ENCODE measurements at places on chromosomes 7 and 10. TPM values are rescaled to one million over a fixed set of nuclear protein-coding genes. Genes with fewer than 3 reads are reported as not detected.

RARRES2 gene
- total RNA-seq, result 437 TPM

GRCh38 chr10:29540016-29540415, 94.8 kb downstream of the SVIL start:
- DNase-seq, result no peak

TMEM130 gene
- total RNA-seq, result not detected

- no peak for DNase-seq
Observed at GRCh38 chr10:60896033-60896432, 48.0 kb downstream of the RHOBTB1 start.

STEAP4 gene
- 3.7 TPM for total RNA-seq

DNA sequence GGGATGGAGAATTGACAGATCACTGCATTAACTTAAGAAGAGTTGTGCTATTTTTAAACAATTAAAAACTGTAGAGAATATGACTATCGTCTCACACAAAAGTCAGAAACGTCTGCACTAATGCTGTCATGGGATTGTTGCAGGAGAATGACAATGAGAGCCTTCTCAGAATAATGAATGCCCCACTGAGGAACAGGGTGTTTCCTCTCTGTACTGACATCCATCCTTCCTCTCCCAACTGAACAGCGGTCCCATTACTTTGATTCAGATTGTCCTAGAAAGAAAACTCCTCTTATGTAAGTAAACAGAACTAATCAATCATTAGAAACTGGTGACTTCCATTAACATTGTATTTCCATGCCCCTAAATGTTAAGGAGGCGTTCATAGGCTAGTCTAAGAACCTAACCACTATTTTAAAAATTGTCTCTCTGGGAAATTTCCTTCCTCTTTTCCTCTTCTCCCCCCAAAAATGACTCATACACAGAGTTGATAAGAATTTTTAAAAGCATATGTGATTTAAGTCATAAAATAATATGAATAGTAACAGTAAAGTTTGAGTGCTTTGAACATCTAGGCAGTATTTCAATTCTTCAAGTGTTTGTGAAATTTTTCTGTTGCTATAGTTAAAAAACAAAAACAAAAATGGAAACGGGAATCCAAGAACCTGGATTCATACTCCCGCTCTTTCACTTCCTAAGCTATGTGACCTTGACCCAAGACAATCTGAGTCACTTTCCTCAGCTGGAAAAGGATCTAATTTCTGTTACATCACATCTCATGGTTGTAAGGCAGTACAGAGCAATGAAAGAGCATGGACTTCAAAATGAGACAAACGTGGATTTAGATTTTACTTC, 12.7 kb upstream of the MACC1 start:
- DNase-seq, result no peak

EPO gene
- 1.5 TPM for total RNA-seq

LEP gene
- total RNA-seq, result not detected

DNA sequence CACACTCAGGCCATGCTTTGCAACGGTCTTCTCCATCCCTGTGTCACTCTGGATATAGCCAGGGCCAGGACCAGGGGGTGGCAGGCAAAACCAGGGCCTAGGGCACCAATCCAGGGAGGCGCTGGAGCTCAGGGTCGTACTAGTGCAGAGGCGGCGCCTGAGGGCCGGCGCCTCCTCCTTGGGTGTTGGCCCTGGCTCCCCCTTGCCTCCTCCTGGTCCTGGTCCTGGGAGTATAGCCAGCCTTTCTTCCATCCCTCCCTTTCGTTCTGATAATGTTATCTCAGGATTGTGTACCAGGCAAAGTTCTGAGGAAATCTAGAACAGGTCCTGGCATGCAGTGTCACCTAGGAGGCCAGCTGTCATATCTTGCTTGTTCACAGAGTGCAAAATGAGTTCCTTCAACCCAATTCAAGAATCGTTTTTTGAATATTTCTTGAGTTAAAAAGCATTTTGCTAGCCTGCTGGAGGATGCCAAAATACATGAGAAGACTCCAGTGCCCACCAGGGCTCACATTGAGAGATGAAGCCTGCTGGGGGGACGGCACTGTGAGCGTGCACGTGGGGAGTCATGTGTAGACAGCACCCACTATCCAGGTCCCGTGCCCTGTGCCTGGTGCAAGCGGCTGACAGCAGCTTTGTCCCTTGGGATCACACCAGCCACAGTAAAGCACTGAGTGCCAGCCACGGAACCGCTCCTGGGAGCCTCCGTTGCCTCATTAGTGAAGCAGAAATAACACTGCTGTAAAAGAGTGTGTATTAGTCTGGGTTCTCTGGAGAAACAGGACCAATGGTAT, 106.9 kb upstream of the C7orf33 start:
- no peak for DNase-seq

- DNase-seq, result no peak
Observed at GRCh38 chr7:99090771-99091542, 53.0 kb downstream of the SMURF1 start.

DNA sequence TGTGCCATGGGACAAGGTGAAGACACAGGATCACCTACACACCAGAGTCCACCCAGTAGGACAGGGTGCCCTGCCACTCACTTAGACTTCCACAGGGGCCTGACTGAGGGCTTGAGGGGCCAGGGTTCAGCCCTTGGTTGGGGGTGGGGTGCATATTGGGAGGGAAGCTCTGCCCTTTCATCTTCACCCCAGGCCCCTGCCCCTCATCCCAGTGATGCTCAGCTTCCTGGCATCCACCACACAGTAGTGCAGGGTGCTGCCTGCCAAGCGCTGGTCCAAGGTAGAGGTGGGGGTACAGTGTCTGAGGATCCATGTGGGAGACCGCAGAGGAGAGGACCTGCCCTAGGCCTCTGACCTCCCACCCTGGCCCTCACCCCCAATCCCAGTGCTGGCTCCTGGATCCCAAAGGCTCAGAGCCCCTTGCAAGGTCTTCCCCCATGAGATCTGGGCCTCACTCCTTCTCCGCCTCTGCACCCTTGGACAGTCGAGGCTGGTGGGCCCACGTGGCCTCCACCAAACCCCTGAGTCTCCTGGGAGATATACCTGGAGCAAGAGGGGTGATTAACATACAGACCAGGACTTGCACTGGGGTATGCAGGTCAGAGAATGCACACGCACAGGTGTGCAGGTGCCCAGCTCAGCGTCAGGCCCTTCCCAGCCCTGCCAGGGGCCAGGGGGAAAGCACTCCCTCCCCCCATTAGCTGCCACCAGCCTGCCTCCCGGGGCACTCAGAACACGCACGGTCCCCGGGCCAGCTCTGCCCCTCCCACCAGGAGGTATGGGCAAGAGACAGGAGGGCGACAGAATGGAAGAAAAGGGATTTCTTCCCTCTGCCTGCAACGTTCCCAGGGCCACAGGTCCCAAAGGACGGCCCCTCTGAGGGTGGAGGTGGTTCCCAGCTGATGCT, 8.6 kb upstream of the IRF5 start:
- no peak for DNase-seq

DNA sequence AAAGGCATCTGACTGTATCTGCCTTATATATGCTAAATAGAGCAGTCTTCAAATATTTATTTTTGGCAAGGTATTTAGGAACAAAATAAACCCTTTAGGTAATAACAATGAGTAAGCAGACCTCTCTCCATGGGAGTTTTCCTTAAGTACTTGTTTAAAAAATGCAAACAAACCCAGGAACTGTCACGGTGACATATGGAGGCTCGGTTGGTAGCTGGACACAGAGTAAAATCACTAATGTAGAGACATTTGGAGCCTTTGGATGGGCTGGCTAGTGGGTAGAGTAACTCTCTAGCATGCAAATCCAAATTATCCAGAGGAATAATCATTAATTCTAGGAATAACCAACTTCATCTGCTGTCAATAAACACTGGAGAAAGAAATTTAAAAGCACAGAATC, 71.6 kb upstream of the LAMB4 start:
- DNase-seq, result no peak

DNA sequence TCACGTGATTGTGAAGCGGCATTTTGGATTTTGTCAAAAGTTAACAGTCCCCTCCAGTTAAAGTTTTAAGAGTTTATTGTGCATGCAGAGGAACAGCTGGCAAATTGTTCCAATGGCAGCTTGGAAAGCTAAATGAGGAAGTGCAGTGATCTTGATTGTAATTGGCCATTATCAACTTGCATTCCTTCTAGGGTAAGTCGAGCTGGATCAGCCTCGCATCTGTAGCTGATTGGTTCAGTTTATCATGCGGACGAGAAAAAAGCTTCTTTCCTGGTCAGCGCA, 566 bp downstream of the ZNF789 start:
- DNase-seq, result no peak

GRCh38 chr7:114155116-114156110, 236.6 kb upstream of the PPP1R3A start:
- DNase-seq, result no peak

ENTPD7 gene
- total RNA-seq, result 27.2 TPM

GFRA1 gene
- total RNA-seq, result 53.6 TPM

DNA sequence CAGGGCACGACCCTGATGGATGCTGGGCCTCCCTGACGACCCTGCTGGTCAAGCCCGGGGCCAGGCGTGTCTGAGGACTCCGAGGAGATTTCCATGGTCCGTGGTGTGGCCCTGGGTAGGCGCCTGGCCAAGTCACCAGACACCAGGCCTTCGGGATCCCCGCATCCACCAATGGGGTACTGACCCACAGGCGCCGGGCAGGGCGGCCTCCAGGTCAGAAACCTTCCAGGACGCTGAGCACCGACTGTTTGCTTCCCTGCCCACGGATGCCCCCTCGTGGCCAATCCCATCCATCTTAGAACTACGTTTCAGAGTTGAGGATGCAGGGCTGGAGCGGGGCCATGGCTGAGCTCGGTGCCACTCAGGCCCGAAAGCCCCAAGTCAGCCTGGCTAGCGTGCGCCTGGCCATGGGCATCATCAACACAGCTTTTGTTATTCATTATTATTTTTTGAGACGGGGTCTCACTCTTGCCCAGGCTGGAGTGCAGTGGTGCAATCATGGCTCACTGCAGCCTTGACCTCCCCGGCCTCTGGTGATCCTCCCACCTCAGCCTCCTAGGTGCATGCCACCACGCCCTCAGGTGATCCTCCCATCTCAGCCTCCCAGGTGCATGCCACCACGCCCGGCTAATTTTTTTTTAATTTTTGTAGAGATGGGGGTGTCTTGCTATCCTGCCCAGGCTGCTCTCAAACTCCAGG, 7.1 kb upstream of the AMZ1 start:
- DNase-seq, result peak; percentile 81

DNA sequence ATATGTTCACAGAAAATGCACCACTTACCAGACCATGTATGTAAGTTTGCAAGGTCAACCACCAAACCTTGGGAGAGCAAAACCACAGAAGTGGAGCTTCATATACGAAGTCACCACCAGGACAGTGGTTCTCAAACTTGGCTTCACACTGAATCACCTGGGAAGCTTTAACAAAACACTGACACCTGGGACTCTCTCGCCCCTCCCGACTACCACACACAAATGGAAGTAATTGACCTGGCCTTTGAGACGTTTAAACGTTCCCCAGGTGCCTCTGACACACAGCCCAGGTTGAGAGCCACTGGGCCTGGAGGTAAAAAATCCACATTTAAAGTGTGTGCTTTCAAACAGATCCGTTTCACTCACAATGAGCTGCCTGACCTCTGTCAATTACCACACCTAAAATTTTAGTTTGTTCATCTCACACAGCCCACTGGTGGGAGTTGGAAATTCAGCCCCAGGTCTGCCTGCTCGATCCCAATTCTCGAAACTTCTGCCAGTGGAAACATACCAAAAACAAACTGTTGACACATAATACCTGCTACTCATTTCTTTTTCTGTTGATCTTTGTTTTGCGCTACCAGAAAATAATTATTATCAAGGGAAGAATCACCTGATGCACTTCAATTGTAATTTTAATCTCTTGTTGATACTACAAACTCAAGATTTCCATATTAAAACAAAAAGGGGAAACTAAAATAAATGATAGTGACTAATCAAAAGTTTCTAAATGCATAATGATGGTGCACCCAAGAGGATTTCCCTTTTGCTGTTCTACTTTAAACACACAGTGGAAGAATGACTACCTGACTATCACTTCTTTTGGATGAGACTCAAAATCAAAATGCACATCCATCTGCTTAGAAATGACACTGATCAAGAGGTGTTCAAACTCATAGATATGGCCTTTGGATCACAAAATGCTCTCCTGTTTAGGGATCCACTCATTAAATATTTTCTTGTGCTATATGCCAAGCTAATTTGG, 26.6 kb downstream of the CDNF start:
- no peak for DNase-seq

DNA sequence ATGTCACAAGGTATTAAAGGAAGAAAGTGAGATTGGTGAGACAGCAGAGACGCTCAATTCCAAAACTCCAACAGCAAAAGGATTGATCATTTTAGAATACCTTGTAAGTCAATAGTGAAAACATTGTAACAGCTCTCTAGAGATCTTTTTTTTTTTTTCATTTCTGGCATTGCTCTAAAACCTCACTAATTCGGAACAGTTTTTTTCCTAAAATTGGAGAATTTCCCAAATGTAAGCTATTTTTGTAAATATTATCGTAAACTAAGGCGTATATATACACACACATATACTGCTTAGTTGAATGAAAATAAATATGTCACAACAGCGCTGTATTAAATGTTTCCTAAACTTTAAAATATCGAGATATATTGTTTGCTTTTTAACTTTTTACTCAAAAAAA, 30.6 kb upstream of the CELF2 start:
- DNase-seq, result no peak

MRPL32 gene
- 42.1 TPM for total RNA-seq

Data from liver (tissue), 10 donors.